ENCODE measurements at places on chromosomes 6 and 20.
A peak's percentile ranks its signal among the peaks of the same experiment; 100 is the strongest.

- DNase-seq, result no peak
These were observed 541.6 kb upstream of the POU3F2 start for GRCh38 chr6:98292810-98293209.

- no peak for DNase-seq
These were observed 52.8 kb downstream of the MRPL14 start for GRCh38 chr6:44074439-44074812.

DNA sequence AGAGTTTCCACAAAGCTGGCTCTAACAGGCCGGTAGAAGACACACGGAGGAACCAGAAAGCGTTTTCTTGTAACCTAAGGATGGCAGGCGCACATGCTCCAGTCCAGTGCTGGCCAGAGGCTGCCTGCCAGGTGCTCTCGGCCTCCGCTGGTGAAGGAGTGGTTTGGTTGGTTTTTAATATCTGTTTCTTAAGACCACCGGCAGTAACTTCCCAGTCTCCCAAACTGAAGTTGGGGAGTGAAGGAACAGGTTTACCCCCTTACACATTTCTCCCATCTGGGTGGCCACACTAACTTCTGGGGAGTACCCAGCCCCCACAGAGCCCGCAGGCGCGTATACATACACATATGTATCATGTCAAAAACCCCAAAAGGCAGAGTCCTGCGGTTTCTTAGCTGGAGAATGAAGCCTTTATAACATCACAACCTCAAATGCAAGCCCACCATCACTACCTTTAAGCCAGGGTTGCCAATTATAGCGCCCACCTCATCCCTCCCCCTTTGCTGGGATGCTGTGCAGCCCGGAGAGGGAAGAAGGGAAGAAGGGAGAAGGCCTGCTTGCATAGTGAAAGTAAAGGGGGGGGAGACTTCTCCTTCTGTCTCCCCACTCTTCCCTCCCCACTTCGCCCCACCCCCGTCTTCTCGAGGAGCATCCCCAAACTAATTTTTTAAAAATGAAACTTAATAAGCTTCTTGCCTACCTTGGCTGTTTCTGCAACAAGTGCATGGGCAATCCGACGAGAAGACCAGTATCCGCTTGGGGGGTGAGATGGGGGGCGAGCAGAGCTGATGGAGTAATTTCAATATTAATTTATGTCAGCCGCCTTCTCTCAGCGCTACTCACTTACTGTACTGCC lies 1.0 kb downstream of the TRERF1 start:
- no peak for DNase-seq

DNA sequence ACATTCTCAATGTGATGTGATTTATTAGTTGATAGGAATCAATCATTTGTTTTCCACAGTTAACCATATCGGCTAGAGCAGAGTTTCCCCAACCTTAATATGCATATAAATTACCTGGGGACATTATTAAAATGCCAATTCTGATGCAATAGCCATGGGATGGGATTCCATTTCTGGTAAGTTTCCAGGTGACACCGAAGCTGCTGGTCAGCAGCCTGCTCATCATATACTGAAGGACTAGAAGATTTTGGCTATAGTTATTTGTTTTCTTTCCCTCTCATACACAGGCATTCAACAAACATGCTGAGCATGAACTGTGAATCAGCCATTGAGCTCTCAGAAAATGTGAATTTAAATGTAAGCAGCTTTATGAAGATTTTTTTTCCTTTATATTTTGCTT lies 35.8 kb downstream of the FBXO5 start:
- no peak for DNase-seq

DNA sequence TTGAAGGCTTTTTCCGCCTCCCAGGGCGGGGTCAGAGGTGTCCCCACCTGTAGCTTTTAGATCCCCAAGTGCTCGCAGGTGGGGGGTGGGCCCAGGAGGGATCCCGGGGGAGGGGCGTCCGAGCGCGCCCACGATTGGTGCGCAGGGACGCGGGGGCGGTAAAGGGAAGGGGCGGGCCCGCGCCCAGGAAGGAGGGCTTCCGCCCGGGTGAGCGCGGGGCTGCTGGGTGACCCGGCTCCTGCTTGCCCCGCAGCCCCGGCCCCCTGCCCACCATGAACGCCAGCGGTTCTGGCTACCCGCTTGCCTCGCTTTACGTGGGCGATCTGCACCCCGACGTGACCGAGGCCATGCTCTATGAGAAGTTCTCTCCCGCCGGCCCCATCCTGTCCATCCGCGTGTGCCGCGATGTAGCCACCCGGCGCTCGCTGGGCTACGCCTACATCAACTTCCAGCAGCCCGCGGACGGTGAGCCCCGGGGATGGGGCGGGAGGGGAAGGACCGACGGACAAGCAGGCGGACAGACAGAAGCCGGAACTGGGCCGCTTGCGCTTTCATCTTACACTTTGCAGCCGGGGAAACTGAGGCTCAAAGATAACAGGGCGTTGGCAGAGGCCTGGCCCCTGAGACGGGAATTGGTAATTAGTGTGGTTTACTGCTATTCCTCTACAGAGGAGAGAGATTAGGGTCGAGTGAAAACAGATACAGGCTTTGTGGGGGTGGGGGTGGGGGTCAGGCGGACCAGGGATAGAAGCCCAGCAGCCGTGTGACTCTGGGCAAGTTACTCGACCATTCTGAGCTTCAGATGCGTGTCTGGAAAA lies at the start of gene PABPC1L:
TSS of gene PABPC1L (plus strand) at position 189 of the 818 bp plus-strand sequence. CDS start at position 273, 84 bp downstream.
- peak; percentile 80 for DNase-seq

- no peak for DNase-seq
These were observed 131.8 kb downstream of the FOXA2 start for GRCh38 chr20:22452442-22453011.

DNA sequence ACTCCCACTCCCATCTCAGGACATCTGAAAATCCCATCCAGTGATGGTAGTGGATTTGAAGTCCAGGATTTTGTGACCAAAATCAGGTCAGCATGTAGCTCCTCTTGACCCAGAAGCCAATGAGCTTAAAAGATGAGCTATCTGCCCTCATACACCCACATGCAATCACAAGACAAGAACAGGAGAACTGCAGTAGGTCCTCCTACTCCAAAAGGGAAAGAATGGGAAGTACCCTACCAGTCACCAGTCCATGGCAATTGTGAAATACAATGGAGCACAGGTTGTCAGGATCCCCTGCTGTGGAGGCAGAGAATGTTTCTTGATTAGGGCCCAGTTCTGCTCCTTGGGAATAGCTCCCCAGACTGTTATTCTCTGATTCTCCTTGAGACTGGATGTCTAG lies 347.3 kb upstream of the CNR1 start:
- no peak for DNase-seq

DNA sequence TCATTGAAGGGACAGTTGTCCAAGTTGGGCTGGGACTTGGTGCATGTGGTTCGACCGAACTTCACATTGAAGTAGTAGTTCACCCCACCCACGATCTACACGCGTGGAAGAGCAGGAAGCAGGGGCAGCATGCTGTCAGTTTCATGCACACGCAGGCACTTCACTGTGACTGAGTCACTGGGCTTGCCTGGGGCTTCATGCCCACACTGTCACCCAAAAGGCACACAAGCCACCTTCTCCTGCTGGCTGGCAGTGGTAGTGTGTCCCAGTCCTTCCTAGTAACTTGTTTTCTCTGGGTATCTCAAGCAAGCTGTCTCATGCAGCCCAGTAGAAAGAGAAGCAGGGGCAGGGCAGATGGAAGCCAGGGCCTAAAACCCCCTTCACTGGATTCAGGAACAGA lies 2.0 kb downstream of the CST5 start:
- no peak for DNase-seq

DNA sequence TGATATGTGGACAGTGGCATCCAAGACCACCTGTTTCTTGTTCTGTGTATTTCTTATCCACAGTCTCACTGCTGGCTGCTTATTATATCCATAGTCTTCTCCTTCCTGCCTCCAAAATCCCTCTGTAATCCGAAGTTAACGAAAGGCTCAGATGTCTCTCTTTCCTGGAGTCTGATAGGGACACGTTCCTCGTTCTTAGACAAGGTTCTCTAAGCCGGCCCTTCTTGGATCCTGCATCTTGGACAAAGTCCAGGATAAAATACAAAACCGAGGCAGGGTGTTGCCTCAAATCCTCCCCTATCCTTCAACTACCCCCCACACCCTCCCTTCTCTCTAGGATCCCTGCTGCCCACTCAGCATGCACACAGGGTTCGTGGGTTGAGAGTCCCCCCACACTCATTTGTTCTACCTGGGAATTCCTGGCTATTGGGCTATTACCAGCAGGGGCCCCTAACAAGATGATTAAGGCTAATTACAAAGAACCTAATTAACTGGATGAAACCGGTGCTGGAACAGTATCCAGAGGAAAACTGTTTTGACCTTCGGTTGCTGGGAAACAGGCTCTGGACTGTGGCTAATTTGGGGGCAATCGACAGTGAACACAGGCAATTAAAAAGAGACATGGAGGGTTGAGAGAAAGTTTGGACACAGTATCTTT lies 32.7 kb upstream of the MRPS10 start:
- no peak for DNase-seq

DNA sequence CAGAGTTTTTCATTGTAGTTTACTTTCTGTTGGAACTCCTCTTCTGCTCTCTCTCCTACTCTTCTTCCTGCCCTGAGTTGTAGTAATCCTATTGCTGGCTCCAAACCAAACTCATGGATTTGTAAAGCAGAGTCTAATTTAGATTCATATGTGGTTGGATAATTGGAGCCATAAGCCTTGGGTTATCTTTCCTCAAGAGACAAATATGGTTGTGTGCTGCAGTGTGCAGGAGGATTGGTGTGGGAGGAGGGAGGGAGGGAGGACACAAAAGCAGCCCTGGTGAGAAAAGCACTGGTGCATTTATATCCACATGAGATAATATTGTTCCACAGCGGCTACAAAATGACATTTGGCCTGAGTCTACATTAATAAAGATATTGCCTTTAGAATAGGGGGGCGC lies 4.2 kb downstream of the HLA-G start:
- no peak for DNase-seq

- no peak for DNase-seq
These were observed 49.3 kb downstream of the CLIC5 start for GRCh38 chr6:45966340-45966739.

DNA sequence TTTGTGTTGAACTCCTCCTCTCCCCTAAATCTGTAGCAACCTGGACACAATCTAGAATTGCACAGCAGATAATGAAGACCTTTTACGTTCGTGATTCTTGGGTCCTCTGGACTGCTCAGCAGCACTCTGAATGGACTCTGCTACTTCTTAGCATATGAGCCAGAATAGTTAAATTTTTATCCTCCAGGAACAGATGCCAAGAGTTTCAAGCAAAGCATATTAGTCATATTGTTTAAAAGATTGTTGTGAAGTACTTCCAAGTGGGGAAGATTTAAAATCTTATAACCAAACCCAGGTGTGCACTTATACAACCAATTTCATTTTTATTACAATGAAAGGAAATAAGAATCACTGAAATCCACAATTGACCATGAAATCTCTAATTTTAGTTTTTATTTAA lies 118.9 kb upstream of the EXOC2 start:
- DNase-seq, result no peak

- no peak for DNase-seq
These were observed 188.7 kb downstream of the CDC5L start for GRCh38 chr6:44576132-44576631.

- DNase-seq, result no peak
These were observed 68.6 kb downstream of the GFOD1 start for GRCh38 chr6:13418844-13419243.

DNA sequence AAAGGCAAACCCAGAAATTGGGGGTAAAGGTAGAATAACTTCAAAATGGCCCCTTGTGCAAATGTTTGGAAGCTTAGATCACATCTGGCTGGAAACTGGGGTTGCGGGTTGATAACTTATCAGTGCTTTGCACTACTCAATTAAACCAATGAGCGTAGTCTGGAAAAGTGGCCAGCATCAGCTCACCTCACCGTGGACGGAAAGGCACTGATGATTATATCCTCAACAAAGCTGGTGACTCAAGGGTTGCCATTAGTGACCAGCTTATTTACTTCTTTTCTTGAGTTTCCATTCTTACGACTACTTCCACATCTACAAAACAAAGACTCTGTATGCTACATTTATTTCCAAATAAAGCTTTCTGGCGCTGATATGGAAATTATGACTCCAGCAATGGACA lies 198.5 kb upstream of the HEY2 start:
- no peak for DNase-seq

DNA sequence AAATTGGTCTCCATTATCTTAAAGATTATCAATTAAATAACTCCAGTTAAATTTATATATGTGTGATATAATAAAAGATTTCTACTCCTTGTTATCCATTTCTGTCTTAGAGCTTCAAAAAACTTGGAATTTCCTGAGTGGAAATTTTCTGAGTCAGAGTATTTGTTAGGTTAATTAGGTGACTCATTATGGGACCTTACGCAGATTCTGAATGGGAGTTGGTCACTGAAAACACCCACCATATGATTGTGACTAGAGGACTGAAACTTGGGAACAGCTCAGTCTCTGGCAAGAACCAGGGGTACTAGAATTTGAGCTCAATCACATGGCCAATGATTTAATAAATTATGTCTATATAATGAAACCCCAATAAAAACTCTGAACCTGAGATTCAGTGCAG lies 125.4 kb upstream of the HMGCLL1 start:
- no peak for DNase-seq

GRCh38 chr6:135830452-135830881 lies 21.0 kb upstream of the PDE7B start:
- no peak for DNase-seq

DNA sequence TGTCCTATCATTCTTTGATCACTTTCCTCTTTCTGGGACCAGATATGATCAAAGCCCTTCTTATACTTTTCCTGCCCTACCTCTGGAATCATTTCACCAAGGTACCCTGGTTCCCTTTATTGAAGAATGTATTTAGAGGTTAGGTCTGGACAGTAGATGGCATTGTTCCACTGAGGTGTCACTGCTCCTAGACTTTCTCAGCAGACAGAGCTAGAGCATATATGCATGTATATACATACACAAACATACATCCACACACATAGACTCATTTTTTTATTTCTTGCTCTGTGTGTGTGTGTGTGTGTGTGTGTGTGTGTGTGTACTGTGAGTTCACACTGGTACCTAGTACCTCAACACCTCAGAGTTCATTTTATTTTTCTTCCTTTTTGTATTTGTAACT lies 40.9 kb downstream of the PTPRA start:
- DNase-seq, result peak; percentile 78

DNA sequence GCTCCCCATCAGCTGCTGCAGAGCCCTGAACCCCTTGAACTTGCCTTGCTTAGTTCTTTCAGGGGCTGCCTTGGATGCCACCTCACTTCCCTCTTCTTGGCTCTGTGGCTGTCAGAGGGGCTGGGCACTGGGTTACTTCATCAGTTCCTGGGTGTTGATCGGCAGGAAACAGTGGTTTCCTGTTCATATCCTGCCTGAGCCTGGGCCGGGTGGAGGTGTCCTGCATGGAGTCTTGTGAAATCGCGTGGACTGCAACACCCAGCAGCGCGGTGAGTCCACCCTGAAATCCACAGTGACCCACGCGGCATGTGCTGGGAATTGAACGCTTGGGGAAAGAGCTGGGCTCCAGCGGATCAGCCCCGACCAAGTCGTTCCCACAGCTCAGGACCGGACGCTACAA lies 97.5 kb downstream of the CDH26 start:
- DNase-seq, result peak; percentile 35

Measured in OCI-M1 (cell line).